ENCODE measurements at places on chromosomes 12 and 14.

DNA sequence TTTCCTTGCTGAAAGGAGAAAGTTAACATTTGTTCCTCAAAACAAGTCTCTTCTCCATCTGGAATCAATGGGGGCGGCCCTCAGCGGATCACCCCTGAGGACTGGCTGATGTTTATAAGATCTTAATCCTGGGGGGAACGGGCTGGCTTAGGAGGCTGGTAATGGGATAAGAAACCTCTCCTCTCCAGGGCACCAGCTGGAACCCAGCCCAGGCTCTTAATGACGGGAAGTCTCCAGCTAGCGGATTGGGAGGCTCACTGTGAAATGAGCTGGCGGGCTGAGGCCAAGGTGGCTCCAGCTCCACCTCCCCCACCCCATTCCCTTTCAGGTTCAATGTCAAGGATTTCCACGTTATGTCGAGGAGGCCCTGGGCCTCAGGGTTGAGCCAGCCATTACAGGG is 1133.0 kb downstream of the VRK1 start:
- no peak for DNase-seq

DNA sequence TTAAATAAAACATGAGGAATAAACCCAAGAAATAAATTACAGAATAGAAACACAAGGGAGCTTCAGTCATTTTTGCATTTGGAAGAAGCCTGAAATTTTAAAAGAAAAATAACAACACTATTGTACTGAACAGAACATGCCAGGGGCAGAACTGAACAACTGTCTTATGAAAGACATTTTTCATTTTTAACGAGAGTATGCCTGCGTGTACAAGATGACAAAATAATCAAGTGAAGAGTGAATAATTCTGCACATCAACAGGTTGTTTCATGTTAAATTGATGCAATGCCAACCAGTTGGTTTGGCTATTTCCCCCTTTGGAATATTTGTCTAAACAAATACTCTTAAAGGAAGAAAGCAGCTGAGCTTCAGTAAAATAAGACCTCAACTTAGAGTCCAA is 103.3 kb upstream of the BTG1 start:
- no peak for DNase-seq

DNA sequence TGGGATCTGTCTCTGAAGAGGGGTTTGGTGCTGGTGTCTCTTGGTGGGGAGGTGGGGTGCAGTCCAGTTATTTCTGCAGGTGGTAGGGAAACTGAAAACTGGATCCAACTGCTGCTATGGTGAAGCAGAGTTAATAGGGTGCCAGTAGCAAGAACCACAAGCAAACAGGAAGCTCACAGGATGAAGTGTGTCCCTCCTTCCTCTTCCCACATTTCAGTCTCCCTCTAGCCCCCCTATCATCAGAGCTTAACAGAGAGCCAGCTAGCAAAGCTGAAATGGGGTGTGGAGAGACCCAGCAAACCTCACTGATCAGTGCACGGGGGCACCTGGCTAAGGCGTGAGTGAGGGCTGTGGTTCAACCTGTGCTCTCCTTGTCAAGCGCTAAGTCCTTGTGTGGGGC is 69.1 kb upstream of the C12orf71 start:
- no peak for DNase-seq

DNA sequence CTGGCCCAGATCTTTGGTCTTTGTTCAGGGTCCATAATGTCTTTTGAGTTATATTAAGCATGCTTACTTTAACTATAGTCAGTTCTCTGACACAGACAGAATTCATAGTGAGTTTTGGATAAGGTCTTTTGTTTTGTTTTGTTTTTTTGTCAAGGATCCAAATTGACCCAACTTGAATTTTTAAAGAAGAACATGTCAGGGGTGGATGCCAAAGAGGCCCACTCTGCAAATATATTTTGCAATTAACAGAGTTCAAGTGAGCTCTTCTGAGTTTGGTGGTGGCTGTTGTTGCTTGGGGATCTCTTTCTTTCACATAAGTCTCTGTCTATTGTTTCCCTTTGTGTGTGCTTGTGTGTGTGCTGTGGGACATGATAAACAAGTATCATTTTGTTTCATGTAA is 34.4 kb upstream of the PMCH start:
- DNase-seq: no peak

- DNase-seq: no peak
These were observed 3.0 kb downstream of the EVL start for GRCh38 chr14:100067971-100068959.

GRCh38 chr12:103399986-103400385 is 95.8 kb downstream of the C12orf42 start:
- DNase-seq: no peak

DNA sequence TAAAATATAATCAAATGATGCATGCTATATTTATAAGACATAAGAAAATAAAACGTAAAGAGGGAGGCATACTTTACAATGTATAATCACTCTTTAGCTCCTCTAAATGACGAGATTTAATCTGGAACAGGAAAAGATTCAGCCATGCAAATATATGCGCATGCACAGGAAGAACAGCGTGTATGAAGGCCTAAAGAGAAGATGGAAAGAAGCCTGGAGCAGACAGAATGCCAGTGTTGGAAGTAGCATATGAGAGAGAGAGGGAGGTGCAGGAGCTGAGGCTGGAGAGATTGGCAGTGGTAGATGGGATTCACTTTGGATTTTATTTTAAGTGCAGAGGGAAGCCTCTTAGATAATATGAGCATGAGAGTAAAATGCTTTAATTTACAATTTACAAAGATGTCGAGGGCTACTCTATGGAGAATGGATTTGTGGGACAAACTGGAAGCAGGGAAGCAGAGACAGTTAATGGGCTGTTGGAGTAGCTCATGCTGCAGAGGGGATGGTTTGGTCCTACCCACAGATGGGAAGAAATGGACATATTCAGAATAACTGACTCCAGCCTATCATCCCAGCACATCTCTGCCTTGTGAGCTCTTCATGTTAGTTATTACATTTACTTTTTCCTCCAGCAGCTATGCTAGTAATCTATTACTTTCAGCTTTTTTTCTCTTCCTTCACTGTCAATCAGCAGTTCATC is 411.1 kb downstream of the TMTC2 start:
- DNase-seq: peak; percentile 7

Data from HAP-1 (cell line).